DMS53 (cell line): ENCODE measurements at places on chromosomes 6 and 20.

DNA sequence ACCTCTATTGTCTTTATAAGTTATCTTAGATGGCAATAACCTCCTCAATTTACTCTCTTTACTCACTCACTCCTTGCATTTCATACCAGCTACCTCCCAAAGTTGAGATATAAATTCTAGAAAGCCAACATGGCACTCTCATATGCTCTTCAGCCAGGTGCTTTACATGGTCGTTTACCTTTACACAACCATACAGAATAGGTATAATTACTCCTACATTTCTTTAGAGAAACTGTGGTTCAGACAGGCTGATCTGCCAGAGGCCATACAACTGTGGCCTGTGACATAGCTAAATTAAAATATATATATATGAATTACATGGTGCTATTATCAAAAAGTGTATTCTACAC, 45.7 kb downstream of the HBS1L start:
- no peak for DNase-seq

DNA sequence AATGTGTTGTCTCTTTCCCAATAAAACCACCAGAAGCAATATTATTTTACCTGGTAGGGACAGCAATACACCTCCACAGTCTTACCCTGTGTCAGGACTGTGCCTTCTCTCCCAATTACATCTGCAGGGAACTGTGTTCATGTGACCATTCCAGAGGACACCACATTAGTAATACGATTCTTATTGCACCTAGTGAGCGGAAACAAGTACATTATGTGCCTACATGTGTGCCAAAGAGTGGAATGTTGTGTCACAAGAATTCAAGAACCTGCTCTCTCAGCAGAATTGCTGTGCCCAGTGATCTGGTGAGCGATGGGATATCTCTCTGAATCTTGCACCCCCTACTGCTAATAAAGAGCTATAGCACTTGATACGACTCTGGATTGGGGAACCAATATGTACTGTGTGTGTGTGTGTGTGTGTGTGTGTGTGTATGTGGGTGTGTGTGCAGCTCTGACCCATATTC, 57.4 kb upstream of the FOXC1 start:
- peak; percentile 24 for DNase-seq

- DNase-seq: peak; percentile 33
Measured at GRCh38 chr6:144335311-144335861, 50.3 kb downstream of the UTRN start.

- peak; percentile 7 for DNase-seq
Measured at GRCh38 chr6:144148886-144149285, 1.4 kb upstream of the STX11 start.

- no peak for DNase-seq
Measured at GRCh38 chr6:132425176-132425575, 23.9 kb upstream of the MOXD1 start.

DNA sequence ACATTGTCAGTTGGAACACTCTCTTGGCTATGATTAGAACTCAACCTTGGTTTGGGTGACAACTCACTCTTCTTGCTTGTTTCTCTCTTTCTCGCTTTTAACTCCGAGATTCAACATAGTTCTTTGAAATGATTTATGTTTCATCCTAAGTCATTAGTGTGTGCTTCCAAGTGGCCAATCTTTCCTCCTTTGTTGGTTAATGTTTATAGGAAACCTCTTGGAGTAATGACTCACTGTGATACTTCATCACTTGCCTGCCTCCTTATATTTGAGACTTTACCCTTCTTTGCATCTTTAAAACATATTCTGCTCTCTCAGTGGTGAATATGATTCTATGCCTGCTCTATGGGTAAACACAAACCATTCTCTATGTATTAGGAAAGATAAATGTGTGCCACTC, 279.7 kb upstream of the FLRT3 start:
- peak; percentile 45 for DNase-seq

GRCh38 chr6:56909115-56909907, 45.6 kb upstream of the BEND6 start:
- DNase-seq: peak; percentile 60

DNA sequence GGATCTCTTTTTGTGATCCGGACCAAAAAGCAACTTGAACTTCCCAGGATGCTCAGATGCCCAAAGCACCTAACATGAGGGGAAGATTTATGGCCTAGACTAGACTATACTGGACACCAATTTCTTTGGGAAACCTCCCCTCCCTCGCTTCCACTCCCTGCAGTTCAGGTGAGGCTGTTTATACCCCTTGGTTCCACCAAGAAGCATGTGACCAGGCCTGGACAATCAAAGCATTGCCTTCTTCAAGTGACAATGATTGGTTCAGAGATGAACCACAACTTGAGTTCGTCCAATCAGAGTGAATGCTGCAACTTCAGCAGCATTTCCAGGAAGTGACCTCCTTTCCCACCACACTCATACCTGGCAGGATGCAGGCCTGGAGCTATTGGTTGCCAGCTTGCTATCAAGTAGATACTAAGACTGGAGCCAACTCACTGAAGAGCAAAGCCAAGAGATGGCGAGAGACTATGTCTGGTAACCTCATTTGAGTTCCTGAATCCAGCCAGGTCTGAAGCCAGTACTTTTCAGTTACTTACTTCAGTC, 45.6 kb upstream of the SLC9A8 start:
- DNase-seq: no peak

DNA sequence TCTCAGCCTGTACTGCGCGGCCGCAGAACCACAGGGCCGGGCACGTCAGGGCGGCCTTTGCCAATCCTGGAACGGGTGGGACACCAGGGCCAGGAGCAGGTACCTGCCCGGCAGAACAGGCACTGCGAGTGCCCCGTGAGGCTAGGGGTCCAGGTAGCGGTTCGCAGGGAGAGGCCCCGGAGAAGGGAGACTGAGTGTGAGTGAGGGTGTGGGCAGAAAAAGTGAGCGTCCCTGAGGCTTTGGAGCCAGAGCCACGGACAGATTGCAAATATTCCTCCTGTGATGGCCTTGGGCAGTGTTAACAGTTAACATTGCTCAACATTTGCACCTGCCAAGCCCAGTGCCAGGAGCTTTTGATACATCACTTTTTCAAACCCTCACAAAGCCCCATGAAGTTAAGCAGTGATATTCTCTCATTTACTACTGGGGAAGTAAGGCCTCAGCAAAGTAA, 491 bp downstream of the GNMT start:
- peak; percentile 62 for DNase-seq

DNA sequence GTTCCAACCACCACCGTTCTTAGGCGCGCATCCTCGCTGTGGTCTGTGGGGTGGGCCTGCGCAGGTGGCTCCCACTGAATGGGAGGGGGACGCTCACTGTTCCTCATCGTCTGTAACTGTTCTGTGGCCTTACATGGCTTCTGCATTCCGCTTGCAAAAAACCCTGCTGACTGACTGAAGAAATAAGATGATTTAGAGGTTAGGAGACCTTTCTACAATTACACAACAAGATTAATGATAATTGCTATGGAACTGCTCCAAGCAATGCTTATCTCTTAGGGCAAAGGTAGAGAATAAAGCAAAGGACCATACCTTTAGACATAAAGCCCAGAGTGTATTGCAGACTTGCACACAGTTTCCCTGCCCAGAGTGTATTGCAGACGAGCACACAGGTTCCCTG, 14.4 kb upstream of the DACT2 start:
- no peak for DNase-seq

GRCh38 chr6:78530208-78530607, 337.1 kb upstream of the IRAK1BP1 start:
- no peak for DNase-seq

GRCh38 chr6:15498640-15499039, 164.2 kb downstream of the DTNBP1 start:
- DNase-seq: no peak

DNA sequence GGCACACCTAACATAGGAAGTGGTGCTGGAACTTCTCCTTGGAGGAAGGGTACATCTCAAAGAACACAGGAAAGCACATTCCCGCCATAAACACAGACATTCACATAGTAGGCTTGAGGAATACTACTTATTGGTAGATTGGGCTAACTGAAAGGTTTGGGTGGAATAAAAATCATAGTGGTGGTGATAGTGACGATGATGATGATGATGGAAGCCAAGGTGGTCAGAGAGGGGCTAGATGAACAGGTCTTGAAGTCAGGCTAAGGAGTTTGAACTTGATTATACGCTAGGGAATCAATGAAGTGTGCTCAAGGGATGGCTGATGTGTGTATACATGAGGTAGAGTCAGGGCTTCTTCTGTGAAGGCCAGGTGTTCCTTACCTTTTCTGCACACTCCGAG, 12.0 kb upstream of the PLEKHG1 start:
- no peak for DNase-seq

DNA sequence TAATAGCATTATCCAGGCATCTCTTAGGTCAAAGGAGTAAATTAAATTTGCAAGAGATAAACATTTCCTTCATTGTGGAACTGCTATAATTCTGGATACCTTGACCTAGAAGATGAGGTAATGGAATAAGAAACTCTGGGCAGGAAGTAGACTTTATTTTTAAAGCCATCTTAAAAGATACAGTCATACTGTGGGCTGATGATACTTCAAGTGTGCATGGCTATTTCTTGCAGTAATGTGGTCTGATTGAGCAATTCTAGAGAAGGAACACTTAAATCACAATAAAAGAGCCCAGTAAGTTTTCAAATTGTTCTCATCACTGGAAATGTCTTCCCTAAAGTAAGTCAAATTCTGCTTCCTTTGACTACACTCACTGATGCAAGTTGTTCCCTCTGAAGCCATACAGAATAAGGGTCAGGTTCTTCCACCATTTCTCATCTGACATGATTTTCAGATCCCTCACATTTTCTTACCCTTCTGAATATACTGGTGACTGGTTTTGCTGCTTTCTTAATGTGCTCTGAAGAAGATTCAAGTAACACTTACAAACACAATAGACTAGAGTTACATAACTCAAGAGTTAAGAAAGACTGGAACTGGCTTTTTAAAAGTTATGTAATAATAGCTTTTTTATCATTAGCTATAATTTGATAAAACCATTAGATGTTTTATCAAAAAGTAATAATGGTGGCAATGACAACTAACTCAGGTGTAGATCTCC, 62.6 kb upstream of the TMEM244 start:
- DNase-seq: no peak

- no peak for DNase-seq
Measured at GRCh38 chr6:112639391-112639831, 292.3 kb downstream of the RFPL4B start.

DNA sequence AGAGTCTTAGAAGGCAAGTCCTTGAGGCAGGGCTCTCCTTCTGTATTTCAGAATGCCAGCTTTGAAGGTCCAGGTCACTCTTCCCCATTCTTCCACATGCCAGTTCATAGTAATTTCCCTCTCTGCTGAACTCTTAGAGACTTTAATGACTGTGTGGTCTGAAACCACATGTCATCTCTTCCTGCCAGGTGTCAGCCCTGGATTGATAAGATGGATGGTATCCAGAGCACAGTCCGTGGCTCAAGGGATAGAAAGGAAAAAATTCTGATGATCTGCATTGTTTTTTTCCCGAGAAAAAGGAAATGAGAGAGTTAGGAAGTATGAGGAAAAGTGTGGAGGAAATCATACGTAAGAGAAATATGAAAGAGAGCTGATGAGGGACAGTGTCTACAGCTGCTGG, 250.9 kb downstream of the TPBG start:
- no peak for DNase-seq

DNA sequence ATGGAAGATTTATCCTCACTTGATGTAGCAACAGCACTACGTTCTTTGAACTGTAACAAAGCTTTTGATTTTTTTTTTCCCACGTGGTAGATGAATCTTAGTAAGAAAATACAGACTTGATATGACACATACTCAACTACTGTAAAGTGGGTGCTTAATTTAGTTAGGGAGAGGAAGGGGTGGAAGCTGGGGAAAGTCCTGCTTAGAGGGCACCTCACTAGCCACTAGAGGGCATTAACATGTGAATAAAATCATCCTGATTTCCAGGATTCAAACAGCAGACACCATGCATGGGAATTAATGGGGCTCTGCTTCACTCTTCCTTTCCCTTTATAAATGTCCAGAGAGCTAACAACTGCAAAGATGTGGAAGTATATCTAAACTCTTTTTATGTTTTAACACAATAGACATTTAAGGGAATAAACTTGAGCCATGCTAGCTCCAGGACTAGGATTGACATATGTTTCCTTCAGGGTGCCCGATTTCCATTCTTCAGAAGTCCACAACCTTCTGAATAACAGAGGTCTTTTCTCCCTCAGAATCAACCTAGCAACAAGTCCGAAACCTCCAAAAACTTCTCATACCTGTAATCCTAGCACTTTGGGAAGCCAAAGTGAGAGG, 250.1 kb downstream of the ATXN1 start:
- DNase-seq: peak; percentile 71

GRCh38 chr6:27679308-27679963, 206.5 kb upstream of the ZNF184 start:
- no peak for DNase-seq

DNA sequence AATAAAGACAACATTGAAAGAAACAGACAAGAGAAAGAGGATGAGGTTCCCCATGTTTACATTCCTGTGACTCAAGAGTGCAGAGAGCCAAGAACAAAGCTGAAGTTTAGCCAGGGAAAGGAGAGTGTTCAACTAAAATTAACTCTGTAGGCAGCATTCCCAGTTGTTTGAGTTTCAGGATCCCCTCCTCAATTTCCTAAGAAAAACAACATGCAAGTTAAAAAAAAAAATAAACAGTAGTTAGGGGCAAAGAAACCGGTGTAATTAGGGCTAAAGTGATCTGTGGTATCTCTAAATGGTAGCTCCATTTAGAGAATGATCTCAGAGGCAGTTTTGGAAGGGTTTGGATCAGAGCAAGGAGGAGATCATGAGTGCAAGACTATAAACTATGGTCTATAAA, 30.9 kb upstream of the RAB23 start:
- no peak for DNase-seq

- no peak for DNase-seq
Measured at GRCh38 chr20:56391037-56391436, 978 bp downstream of the AURKA start.

DNA sequence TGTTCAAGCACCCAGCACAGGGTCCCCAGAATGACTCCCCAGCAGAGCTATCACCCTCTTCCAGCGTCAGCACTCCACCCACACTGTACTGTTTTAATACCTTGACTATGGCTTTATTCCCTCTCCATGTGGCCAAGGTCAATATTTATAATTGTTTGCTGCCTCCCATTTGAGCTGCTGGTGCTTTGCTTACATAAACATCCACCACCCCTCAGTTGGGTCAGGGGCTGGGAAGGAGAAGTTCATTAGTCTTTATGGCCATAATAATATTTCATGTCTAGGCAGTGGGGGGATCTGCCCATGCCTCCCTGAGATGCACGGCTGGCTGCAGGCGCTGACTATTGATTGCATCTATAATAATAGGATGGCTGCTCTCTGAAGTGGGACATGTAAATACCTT, 41.8 kb upstream of the SAYSD1 start:
- DNase-seq: no peak

GRCh38 chr6:73733791-73734190, 37.8 kb downstream of the CD109 start:
- no peak for DNase-seq
